Osteoblast (primary cell): ENCODE measurements at places on chromosomes 11 and 22. TPM values are rescaled to one million over a fixed set of nuclear protein-coding genes. Genes with fewer than 3 reads are reported as not detected.

- DNase-seq = no peak
Observed at GRCh38 chr11:21474529-21474928, 718.4 kb upstream of the ANO5 start.

The MS4A15 gene
- not detected in 2 replicates for total RNA-seq

The FJX1 gene
- total RNA-seq = 10.3 and 13.8 TPM in 2 replicates

DNA sequence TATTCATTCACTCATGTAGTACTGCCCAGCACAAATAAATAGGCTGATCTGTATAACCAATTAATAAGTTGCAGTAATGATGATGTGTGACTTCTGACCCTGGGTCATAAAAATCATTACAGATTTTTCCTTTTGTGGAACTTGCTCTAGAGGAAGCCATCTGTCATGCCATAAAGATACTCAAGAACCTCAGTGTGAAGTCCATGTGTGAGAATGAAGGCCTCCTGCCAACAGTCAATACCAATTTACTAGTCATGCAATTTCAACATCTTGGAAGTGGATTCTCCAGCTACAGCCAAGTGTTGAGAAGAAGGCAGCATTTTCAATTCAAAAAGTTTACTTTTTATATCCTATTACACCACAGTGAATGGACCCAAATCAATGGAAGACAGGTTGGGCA lies 435.6 kb upstream of the LRRC4C start:
- no peak for DNase-seq

GRCh38 chr11:17161515-17161914 lies 46.3 kb downstream of the PIK3C2A start:
- no peak for DNase-seq

DNA sequence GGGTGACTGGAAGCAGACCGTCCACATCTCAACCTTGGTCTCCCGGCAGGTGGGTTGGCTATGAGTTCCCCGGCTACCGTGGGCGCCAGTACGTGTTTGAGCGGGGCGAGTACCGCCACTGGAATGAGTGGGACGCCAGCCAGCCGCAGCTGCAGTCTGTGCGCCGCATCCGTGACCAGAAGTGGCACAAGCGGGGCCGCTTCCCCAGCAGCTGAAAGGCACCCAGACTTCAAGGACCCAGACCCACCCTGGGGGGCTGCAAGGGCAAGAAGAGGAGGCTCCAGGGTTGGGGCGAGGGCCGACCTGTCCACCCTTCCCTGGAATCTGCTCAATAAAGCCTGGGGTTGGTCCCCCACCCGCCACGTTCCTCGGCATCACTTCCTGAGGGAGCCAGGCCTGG lies 7.3 kb downstream of the CRYBB3 start:
- DNase-seq = no peak

The PLCB3 gene
- 25.3 and 25.6 TPM in 2 replicates for total RNA-seq

The OR52I1 gene
- total RNA-seq = not detected in 2 replicates

GRCh38 chr11:2825889-2826678 lies 59.5 kb downstream of the CDKN1C start:
- peak; percentile 99 for DNase-seq

The PLAAT5 gene
- not detected in 2 replicates for total RNA-seq

The MRGPRX3 gene
- not detected in 2 replicates for total RNA-seq

DNA sequence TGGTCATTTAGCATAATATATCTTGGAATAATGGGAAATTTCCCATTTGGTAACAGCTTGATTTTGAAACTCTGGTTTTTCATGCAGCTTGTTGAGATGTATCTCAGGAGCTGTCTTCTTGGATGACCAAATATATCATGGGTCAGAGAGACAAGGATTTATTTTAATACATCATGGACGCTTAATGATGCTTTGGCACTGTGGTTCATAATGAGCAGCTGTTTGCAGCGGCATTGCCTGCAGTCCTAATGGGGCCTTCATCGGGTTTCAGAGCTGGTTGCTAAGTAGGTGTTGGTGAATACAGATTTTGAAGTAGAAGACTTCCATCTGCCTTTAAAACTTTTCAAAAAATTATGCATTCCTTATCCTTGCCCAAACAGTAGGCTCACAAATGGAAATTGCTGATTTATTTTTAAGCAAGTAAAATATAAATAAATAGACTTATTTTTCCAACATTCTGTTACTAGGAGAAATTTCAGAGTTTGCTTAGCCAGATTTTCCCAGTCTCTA lies 389.5 kb upstream of the FAT3 start:
- no peak for DNase-seq

The SCGB1A1 gene
- total RNA-seq = not detected in 2 replicates

DNA sequence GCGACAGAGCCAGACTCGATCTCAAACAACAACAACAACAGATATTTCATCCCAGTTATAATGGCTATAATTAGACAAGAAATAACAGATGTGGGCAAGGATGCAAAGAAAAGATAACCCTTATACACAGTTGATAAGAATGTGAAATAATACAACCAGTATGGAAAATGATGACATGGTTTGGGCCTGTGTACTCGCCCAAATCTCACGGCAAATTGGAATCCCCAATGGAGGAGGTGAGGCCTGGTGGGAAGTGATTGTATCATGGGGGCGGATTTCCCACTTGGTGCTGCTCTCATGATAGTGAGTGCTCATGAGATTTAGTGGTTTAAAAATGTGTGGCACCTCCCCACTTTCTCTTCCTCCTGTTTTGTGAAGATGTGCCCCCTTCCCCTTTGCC lies 104.1 kb downstream of the C11orf87 start:
- no peak for DNase-seq

DNA sequence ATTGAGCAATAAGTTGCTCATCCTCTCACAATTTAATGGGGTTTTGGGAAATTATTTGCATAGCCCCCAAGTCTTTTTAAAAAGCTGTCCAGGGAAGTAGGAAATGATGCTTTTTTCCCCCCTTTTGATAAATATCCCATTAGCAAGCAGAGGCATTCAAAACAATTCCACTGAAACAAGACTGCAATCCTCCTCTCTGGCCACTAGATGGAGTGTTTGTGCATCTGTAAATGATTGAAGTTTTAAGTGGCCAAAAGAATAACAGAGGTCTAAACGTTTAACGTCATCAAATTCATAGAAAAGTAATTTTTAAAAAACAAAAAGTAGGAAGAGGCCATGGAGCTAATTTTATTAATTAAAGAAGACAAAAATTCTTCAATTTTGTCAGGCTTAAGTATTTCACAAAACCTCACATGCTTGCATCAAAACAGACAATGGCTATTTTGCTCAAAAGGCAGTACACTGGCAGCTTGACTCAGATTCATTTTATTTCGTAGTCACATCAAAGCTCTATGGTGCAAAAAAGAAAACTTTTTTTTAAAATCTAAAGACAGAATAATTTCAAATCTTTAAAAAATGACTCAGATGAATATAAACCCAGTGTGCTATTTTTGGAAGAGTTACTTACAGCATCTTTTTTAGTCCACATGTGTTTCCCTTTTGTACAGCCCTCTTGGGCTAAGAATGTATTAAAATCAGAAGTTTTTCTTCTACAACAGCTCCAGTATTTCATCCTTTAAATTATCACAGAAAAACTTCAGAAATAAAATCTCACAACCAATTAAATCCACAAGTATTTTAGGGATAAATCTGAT lies 17.8 kb downstream of the CHORDC1 start:
- peak; percentile 32 for DNase-seq

DNA sequence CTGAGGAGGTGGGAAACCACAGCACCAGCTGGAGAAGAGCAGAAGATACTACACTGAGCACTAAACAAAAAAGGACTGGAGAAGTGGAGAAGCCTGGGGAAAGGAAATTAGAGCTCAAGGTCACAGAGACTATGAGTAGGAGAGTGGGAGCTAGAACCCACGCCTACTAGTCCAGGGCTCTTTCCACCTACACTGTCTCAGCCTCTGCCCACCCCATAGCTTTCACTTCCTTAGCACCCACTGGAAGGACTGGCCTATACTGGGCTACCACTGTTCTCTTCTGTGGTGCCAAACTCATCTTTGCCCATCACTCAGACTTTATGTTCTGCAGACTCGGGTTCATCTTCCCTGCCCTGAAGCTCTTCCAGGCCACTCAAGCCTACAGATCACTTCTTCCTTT lies 94.3 kb upstream of the PHOX2A start:
- DNase-seq = no peak

The DEFB131B gene
- total RNA-seq = not detected in 2 replicates

The ZFTA gene
- total RNA-seq = 14.5 and 15.3 TPM in 2 replicates

- peak; percentile 96 for DNase-seq
Observed at GRCh38 chr11:6249770-6250555, 9.7 kb upstream of the CCKBR start.

The APOBEC3B gene
- total RNA-seq = 0.36 and 0.59 TPM in 2 replicates

GRCh38 chr11:15104166-15104565 lies 10.6 kb upstream of the INSC start:
- no peak for DNase-seq

- DNase-seq = no peak
Observed at GRCh38 chr11:68934666-68935065, 31.0 kb downstream of the IGHMBP2 start.

DNA sequence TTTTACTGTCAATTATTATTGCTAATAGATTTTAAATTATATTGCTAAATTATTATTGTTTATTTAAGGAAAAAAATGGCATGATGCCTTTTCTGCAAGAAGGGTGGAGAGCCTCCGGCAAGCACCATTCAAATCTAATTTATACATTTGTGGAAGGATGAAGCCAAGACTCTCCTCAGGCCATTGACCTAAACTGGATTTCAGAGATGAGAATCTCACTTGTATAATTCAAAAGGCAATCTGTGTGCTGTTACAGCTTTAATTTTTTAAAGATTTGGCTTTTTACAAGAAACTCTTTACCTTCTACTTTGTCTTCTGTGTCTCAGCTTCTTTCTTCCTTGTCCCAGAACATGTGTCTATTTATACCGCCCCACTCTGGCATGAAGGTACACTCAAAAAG lies 722.5 kb downstream of the ETS1 start:
- no peak for DNase-seq

- DNase-seq = peak; percentile 98
Observed at GRCh38 chr22:29766632-29767170, at the start of gene ZMAT5. ZMAT5 (minus strand) TSS chr22:29767007; CDS start chr22:29748544, 18,463 bp downstream.

DNA sequence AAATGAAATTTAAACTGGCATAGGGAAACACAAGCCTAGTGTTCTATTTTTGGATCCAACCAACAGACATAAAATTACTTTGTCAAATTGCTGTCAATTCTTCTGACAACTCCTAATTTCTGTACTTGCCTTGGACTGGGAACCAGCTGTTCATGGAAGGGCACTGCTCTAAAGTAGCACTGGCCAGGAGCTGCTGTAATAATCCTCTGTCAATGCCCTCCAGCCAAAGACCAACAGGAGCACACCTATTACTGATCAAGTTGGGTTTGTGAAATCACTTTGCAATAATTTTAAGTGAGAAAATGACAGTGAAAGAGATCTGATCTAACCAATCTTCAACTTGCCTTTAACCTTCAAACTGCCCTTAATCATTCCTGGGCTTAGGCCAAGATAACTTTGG lies 18.9 kb upstream of the TMEM123 start:
- DNase-seq = no peak

- no peak for DNase-seq
Observed at GRCh38 chr11:117334896-117335295, 7.2 kb downstream of the CEP164 start.

DNA sequence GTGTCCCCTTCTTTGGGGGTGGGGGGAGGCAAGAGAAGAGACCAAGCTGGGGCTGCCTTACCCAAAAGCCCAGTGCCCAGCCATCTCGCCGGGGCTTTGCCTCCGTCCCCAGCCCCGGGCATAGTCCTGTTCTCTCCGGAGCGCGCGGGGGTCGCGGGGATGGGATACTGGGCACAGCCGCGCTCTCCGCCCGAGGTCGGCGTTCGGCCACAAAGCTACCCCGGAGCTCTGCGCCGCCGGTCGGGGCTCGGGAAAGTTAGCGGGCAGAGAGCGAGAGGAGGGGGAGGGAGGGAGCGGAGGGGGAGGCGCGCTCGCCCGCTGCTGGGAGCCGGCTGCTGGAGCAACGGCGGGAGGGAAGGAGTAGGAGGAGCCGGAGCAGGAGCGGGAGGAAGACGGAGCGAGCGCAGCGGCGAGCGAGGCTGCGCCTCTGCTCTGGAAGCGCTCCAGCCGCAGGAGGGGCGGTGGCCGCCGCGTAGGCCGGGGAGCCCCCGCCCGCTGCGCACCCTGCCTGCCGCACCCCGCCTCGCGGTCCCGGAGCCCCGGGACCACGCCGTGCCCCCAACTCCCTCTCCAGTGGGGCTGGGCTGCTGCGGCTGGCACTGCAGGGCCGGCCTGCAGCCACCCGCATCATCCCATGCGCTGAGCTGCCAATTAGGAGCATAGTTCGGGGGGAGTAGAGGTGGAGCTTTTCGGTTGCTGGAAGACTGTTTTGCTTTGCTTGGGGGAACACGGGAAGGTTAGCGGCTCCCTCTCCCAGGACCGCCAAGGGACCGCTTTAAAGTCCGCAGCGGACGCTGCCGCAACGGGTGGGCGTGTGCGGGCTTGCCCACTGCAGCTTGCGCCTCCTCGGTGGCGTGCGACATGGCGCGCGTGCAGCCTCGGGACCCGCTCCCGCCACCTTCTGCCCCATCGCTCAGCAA lies at the start of gene SCN4B:
Gene SCN4B, minus strand, starts transcription at position 272 of the 920 bp plus-strand sequence. Its CDS starts 150 bp downstream, at position 122.
- DNase-seq = peak; percentile 96

GRCh38 chr22:39382410-39382809 lies 17.2 kb upstream of the TAB1 start:
- peak; percentile 75 for DNase-seq

GRCh38 chr11:86743223-86744118 lies 56.9 kb upstream of the PRSS23 start:
- DNase-seq = peak; percentile 85

GRCh38 chr22:32748509-32748908 lies 53.0 kb upstream of the TIMP3 start:
- DNase-seq = no peak

The ART5 gene
- 0.29 and 0.36 TPM in 2 replicates for total RNA-seq

GRCh38 chr11:120569861-120570260 lies 58.3 kb downstream of the GRIK4 start:
- no peak for DNase-seq
